Tongue (tissue), 3 donors: ENCODE measurements at places on chromosomes 7 and 10.
A peak's percentile ranks its signal among the peaks of the same experiment; 100 is the strongest.

GRCh38 chr7:46444256-46444655, 523.2 kb upstream of the IGFBP3 start:
- DNase-seq = no peak

- DNase-seq = no peak
These were observed 15.4 kb downstream of the EPC1 start for GRCh38 chr10:32331606-32332005.

DNA sequence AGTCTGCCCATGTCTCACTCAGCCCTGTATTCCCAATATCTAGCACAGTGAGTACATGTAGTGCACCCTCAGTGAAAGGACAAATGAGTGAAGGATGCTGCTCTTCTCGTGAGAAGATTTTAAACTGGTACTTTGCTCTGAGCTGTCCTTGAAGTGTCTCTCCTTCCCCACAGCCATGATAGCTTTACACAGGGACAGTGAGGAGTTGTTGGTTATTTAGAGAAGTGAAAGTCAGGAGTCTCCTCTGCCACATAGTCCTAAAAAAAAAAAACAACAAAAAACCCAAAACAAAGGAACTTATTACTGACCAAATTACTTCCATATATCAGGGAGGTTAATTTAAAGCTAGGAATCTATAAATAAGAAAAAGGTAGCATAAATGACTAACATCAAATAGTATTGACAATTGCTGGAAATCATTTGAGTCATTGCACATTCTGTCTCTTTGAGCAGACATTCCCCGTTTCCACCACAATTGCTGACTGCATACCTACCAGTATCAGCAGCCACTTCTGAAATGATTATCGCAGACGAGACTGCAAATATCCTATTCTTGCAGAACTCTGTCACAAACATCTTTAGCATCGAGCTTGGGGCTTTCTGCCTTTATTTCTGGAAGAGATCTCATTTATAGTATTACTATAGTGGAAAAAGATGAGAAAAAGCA, 202.1 kb downstream of the PTEN start:
- no peak for DNase-seq

DNA sequence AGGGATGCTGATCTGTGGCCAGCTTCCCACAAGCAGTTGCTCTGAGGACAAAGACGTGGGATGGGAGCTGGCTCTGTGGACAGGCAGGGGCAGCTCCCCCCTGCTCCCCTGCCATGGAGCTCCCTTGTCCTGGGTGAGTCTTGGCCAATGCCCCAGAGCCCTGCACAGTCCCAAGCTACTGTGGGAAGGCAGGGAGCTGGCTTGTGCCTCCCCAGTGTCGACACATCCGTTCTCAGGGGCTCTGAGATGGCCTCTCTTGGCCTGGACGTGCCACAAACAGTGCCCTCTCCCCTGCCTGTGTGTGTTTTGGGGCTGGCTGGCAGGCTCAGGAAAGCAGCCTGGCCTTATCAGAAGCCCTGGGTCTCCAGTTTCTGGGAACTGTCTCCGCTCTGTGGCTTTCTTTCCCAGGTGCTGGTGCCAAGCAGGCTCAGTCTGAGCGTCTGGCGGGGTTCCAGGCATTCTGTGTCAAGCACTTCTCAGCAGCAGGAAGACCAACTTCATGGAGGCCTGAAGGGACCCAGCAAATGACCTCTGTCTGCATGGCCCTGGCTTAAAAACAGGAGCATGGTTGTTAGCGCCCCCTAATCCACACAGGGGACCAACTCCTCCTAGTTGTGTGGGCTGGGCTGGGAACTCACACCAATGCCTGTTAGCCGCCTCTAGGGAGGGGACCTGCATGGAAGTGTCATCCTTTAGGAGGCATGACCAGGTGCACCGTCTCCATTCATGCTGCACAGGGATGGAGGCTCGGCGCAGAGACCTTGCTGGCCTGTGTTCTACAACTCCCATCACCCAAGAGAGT, 375.2 kb downstream of the RPS24 start:
- peak; percentile 92 for DNase-seq

DNA sequence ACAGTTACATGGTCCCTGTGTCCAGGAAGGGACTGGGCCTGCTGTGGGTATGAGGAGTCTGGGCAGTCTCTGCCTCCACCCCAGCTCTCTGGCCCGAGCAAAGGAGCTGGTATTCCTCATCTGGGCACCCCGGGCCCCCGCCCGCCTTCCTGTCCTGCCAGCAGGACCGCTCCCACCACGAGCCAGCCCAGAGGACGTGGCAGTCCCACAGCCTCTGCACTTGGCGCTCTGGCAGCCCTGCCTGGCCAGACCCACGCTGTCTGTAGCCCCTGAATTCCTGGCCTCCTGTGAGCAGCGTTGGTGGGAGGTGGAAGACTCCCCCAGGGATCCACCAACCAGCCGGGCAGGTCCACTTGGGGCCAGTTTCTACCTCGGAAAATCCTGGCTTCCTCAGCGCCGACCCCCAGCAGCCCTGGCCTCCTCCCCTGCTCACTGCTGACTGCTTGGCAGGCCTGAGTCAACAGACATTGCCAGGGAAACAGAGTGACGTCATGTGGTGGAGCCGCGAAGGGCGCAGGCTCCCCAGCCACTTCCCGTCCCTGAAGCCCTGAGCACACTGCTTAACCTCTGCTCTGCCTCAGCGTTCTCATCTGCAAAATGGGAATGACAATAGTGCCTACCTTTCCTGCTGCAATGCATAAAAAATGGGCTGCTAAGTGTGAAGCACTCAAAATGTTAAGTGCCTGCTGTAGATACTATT, 21.6 kb upstream of the LIMK1 start:
- DNase-seq = peak; percentile 77

DNA sequence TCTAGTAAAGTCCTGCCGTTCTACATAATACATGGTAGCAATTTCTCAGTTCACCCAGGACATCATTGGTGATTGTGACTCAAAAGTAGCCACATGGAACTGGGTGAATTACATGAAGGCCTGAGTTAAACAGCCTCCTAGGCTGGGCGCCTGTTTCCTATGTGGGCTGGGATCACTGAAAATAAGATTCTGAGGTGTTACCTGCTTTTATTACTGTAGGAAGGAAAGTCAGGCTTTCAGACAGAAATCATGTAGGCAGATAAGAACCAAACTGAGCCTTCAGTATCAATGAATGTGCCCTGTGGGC, 160.4 kb downstream of the CAMK1D start:
- no peak for DNase-seq

GRCh38 chr7:82194016-82194643, 249.4 kb downstream of the CACNA2D1 start:
- no peak for DNase-seq

DNA sequence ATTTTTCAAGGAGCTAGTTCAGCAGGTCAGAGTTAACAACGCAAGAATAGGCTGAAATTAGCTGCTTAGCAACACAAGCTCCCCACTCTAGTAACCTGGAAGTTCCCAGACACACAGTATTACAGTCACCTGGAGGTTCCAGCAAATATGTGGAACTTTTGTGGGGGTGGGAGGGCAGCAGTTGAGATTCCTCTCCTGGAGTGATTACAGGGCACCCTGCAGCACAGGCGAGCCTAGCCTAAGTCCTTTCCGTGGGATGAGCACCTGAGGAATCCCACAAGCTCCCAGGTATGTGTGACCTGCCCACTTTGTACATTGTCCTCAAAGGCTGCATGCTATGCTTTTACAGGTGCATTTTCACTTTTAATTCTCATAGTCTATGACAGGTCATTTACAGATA, 13.6 kb downstream of the TPK1 start:
- DNase-seq = no peak

GRCh38 chr10:118148247-118148646, 101.5 kb upstream of the RAB11FIP2 start:
- peak; percentile 27 for DNase-seq

DNA sequence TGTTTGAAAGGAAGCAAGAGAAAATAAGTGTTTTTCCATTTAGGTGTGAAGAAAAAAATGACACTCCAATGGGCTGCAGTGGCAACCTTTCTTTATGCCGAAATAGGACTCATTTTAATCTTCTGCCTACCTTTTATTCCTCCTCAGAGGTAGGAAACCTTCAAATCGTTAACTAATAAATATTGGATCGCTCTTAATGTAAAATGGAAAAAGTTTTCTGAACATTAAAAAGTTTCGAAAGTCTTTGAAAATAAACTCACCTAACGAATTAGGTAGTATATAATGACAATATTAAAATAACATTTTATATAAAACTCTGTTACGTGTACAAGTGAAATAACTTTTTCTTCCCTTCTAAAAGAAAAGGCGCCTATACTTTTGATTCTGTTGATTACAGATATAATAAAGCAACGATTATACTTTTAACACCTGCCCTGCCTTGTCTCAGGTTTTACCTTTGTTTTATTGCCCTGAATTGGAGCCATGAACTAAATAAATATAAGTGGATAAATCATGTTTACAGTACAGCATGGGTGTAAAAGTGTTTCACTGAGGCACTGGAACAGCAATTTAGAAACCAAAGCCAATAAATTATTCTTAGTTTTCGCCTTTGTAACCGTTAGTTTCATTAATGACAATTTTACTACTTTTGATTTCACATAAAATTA, 804 bp downstream of the BCAP29 start:
- no peak for DNase-seq

- peak; percentile 66 for DNase-seq
These were observed 161.3 kb downstream of the KLF6 start for GRCh38 chr10:3623746-3624145.

DNA sequence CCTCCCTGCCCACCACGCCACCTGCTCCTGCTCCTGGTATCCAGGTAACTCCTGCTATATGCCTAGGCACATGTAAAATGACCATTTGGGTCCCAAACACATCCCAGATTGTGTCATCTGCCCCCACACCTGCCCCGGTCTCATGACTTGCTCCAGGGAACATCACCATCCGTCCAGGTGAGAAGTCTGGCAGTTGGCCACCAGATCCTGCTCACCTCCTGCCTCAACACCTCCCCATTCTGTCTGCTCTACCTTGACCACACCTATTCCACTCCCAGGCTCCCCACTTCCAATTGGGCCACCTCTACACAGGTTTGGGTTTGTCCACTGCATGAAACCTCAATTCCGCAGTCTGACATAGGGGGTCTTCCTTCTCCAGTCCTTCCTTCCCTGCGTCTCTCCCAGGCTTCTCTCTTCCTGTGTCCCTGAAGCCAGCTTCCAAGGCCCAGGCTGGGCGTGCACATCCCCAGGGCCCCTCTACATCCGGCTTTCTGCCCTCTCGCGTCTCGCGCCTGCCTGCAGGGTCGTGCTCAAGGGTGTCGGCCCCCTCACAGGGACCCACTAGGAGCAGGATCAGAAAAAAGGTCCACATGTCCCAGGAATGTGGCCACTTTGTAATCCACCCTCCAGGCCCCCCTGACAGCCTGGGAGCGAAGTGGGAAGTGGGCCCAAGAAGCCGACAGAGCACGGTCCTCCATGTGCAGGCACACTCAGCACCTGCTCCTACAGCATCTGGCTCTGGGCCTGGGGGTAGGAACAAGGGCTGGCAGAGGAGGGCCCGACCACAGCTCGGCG, 49.3 kb upstream of the DAGLB start:
- DNase-seq = no peak

DNA sequence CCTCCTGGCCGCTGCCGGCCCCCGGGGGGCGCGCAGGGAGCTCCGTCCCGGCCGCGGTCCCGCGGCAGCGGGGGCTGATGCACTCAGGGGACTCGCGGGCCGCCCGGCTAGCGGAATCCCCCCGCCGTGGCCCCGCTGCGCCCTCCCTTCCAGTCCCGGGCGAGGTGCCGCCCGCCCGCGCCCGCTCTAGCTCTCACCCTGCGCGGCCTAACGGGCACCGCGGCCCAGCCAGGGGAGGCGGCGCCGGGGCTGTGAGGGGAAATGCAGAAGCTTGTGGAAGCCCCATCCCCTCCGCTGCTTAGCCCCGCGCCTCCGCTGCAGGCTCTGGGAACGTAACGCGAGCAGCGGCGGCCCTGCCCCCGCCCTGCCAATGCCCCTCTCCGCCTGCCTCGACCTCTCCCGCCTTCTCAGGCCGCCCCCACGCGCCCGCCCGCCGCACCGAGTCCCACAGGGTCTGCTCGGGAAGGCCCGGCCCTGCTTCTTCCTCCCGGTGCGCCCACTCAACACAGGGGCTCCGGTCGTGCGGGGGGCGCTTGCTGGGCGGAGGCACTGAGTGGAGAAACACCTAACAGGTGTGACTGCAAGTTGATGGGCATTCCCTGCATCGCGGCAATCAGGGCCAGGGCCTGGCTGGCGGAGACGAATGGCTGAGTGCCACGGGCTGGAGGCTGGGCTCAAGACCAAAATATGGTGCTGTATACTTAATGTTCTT, 384 bp upstream of the TMEM229A start:
- peak; percentile 73 for DNase-seq

- DNase-seq = no peak
These were observed 13.2 kb downstream of the LAMB1 start for GRCh38 chr7:107989618-107990373.

GRCh38 chr7:11237742-11238141, 264.1 kb downstream of the PHF14 start:
- no peak for DNase-seq

GRCh38 chr10:64275774-64276173, 754.6 kb downstream of the REEP3 start:
- no peak for DNase-seq

- no peak for DNase-seq
These were observed 100.8 kb downstream of the NRP1 start for GRCh38 chr10:33233635-33234034.

- peak; percentile 40 for DNase-seq
These were observed 75.4 kb downstream of the CALD1 start for GRCh38 chr7:134854816-134855215.

DNA sequence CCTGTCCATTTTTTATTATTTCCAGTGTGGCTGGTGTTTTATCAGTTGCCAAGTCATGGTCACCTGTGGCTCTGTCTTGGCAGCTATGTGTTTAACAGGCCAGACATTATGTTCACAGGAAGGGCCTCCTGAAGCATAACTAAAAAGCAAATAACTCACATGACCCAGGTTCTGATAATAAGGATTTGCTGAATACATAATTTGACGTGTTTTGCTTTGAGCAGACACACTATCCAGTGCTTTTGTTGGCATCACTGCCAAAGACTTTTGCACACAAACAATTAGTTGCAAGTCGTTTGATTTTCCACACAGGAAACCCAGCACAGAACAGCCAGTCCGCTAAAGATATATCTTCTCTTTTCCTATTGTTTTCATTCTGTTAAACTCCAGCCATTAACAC, 173.6 kb downstream of the ARL4A start:
- DNase-seq = peak; percentile 38

DNA sequence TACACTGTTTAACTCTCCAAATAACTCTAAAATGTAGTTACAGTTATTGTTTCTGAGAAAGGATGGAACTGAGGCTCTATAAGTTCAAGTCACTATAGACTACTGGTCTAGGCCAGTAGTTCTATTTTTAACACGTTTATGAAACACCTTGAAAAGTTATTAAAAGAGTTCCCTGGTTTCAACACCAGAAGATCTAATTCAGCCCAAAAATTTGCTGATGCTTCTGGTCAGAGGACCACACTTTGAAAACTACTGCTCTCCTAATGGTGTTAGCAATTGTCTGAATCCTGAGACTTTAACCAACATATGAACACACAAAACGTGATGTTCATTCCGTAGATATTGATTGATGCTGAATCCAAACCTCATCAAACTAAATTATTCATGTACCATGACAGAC, 658.6 kb upstream of the STEAP1 start:
- no peak for DNase-seq

- no peak for DNase-seq
These were observed 8.7 kb upstream of the ING3 start for GRCh38 chr7:120941856-120942255.
